Immature natural killer cell (primary cell): ENCODE measurements at places on chromosomes 5 and 9.

DNA sequence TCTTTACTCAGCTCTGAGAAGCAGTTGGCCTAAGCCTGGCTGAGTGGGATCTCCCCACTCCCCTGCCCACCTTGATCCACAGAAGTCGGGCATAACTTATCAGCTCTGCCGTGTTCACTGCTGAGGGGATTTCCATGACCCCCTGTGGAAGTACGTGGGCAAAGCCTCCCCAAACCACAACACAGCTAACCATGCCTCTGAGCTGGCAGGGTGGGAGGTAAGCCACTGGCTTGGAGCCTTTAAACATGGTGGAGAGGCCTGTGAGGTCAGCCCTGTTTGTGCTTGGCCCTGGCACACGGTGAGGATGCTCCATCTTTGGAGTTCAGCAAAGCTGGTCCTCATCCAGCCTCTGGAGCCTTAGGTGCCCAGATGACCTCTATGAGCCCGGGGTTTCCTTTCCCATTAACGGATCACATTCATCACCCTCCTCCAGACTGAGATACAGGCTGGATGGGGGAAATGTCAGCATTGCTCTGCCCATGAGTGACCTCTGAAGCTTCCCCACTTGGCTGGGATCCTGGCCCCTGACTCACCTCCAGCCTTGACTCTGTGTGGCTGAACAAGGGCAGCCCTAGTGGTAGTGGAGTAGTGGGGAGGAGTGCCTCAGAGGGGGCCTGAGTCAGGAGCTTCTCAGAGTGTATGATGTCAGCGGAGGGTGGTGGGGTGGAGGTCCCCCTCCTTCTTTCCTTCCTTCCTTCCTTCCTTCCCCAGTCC is 6.2 kb downstream of the PDLIM4 start:
- DNase-seq: no peak

DNA sequence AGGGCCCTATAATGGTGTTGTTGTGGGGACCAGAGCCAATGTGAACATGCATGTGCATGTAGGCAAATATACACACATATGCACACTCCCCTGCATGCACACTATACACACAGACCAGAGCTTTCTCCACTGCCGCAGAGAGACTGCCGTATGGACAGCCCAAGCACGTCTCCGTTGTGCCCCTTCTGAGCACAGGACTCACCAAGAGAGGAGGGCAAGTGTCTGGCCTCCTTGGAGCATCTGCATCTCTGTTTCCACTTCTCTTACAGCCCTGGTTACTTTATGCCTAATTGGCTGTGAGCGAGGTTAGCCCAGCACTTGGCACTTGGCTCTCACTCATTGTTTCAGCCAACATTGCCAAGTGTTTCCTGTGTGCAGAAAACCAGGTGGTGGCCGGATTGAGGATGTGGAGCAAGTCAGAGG is 30.4 kb downstream of the CSF2 start:
- no peak for DNase-seq

GRCh38 chr9:130779153-130779855 is 55.8 kb upstream of the ABL1 start:
- DNase-seq: no peak

GRCh38 chr9:122087406-122088200 is 5.5 kb downstream of the TTLL11 start:
- no peak for DNase-seq

DNA sequence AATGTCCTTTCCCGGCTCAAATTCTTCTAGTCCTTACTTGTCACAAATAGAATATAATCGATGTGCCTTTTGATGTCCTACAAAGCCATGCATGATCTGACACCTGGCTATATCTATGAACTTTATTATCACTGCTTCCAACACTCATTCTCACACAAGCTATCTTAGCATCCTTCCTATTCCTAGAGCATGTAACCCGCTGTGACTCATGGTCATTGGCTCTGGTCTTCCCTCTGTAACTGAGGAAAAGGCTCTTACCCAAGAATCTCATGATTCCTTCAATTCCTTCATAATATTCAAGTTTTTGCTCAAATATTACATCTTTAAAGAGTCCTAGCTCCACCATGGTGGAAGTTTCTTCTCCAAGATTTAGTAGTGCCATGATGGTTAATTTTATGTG is 480.0 kb upstream of the PAPPA start:
- no peak for DNase-seq

- DNase-seq: peak; percentile 34
Measured at GRCh38 chr5:669111-669841, 23.9 kb downstream of the TPPP start.

- DNase-seq: no peak
Measured at GRCh38 chr5:105730982-105731381, 1939.8 kb downstream of the EFNA5 start.

DNA sequence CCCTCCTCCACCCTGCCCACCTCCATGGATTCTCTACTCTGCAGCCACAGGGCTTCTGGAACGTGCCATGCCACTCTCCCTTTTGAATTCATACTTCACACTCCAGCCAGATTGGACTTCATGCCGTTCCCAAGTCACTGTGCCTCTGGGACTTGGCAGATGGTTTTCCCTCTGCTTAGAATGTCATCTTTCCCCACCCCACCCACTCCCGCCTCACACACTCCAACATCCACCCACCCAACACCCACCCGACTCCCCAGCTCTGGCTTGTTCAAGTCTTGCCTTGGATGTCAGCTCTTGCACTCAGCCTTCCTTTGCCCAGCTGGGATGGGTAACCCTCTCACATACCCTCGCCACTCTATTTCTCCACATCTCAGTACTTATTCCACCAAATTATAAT is 142.1 kb upstream of the DHFR start:
- no peak for DNase-seq

DNA sequence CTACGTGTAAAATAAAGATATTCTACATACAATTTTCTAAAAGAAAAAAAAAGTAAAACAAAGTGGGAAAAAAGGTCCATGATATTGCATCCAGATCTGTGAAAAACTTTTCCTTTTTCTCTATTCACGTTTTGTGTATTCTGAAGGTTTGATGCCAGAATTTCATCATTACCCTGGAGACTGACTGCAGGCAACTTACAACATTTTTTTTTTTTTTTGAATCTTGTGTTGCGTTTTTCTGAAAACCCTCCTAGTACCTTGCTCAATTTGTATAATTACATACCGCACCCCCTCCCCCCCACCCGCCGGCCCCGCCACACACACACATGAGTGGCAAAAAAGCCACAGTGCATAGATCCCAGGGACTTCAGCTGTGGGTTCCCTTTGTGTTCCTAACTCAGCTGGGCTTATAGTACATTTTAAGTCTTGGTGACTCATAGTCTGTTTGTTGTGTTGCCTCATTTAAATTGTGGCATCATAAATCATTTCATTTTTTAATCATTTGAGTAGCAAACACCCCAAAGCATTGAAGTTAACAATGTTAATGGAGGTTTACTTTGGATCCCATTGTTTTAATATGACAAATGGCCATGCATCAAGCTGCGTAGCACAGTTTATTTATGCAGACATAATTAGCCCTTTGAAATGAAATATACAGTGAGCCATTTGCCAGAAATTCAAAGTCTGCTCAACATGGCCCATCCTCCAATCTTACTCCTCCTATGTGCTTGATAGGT is 36.0 kb downstream of the PRDM6 start:
- DNase-seq: no peak

DNA sequence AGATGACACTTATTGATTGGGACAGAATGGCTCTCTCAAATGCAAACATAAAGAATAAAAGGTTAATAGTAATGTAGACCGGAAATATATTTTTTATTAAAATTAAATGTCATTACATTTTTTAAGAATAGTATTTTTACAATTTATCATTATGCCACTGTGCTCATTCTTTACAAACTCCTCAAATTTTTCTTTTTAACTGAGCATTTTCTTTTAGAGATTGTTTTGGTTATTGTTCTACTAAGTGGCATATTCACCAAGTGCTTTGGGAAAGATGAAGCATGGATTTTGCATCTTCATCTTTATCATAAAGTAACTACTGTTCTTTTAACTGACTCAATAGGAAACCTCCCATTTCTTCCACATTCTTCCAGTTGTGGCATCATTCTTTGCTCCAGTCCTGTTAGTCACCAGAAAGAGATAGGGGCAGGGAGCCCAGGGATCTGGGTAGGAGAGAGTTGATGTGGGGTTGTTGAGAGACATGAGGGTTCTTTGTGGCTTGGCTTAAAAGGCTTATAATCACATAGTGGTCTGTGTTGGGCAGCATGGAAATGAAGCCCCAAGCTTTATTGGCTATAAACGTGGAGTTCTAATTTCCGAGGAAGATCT is 69.8 kb downstream of the SYK start:
- no peak for DNase-seq

GRCh38 chr5:57635146-57635777 is 152.7 kb upstream of the ACTBL2 start:
- DNase-seq: no peak

- DNase-seq: no peak
Measured at GRCh38 chr5:95229646-95230045, 55.2 kb downstream of the MCTP1 start.

- no peak for DNase-seq
Measured at GRCh38 chr9:109176386-109176785, 9.3 kb upstream of the FRRS1L start.

- DNase-seq: no peak
Measured at GRCh38 chr5:2738156-2738699, 13.2 kb downstream of the IRX2 start.
